ENCODE measurements at places on chromosomes 11 and 22.

DNA sequence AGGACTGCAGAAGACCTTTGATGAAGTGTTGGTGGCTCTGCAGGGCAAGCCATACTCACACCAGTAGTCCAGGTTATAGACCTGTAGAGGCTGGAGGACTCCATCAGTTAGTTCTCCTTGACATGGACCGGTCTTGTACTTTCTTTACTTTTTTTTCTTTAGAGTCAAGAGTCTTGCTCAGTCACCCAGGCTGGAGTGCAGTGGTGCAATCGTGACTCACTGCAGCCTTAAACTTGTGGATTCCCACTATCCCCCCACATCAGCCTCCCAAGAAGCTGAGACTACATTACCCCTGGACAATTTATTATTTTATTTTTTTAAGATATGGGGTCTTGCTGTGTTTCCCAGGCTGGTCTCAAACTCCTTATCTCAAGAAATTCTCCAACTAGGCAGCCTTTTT lies 49.6 kb upstream of the E2F8 start:
- no peak for DNase-seq

DNA sequence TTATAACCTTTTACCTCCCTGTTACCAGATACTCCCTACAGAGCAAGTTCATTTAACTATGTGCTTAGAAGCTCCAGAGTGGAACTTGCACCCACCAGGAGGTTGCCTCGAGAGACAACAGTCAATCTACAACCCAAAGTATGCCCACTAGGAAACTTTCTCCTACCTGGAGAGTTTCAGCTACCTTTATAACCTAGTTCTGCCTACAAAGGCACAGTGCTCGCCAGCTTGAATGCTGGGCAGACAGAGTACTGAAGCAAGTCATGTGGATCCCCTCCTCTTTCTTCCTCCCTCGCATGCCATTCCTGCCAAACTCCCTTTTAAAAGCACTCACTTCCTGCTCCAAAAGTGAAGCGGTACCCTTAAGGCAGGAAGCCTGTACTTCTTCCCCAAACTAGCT lies 258.9 kb downstream of the SWAP70 start:
- no peak for DNase-seq

DNA sequence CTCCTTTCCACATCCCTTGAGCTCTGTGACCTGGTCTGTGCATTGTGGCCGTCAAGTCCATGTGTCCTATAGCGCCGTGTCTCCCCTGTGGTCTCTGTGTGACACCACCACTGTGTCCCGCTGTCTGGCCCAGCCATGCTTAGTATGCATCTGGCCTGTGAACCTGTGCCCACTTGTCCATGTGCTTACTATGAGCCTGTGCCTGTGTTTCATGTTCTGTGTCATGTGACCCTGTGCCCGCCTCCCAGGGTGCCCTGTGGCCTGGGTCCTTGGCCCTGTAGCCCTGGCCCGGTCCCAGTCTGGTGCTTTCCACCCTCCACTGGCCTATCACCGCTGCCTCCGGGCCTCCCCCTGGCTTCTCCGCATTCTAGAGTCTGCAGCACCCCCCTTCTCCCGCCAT lies 80.6 kb downstream of the CCDC83 start:
- no peak for DNase-seq

GRCh38 chr11:69152733-69153421 lies 2.9 kb upstream of the SMIM38 start:
- DNase-seq, result no peak

DNA sequence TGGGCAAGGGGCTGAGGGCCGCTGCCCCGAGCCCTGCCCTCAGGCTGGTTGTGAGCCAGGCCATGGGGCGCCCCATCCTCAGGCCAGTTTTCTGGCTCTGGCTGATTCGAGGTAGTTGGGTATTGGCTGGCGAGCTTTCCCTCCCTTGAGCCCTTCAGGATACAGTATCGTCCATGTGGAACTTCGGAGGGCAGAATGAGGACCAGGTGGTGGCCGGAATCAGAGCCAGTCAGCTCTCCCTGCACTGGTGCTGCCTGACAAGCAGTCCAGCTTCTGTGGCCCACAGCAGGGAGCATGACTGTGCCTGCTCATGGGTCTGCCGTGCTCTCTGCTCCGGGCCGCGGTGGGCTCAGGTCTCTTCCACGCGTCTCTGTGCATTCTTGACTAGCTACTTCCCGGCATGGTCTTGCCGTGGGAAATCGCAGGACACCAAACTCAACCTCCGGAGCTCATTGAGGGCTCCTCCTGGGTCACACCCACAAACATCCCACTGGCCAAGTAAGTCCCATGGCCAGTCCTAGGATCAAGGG lies 1289.3 kb downstream of the BRD1 start:
- no peak for DNase-seq

DNA sequence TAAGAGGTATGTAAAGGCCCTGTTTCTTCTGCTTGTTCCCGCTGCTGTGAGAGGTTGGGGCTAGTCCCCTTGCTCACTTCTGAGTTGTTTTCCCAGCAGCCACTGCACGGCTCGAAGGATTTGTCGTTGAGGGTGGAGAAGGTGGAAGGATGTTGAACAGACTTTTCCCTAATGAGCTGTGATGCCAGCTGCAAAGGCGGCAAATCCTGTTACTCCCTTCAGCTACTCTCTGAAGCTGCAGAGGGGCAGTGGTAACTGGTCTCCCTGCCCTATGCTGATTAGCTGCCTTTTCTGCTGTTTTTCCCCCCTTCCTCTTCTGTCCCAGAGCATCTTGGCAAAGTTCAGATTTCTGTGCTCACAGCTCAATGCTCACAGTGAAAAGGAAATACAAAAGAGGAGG lies 90.4 kb upstream of the SLC25A18 start:
- no peak for DNase-seq

DNA sequence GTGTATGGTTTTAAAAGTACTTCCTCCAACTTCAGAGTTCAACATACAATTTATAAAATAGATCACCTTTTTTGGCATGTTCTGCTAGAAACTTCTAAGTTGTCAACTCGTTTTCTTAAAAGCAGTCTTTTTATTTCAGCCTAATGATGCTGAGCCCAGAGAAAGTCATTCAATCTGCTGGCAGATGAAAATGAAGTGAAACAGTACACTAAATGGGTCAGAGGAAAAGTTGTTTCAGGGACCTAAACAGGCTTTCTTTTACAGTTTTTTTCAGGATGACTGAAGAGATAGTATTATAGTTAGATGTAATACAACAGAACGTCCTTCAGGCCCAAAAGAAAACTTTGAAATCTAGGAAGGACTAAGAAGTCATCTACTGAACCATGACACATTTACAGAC lies 842.7 kb upstream of the CCDC90B start:
- DNase-seq, result no peak

DNA sequence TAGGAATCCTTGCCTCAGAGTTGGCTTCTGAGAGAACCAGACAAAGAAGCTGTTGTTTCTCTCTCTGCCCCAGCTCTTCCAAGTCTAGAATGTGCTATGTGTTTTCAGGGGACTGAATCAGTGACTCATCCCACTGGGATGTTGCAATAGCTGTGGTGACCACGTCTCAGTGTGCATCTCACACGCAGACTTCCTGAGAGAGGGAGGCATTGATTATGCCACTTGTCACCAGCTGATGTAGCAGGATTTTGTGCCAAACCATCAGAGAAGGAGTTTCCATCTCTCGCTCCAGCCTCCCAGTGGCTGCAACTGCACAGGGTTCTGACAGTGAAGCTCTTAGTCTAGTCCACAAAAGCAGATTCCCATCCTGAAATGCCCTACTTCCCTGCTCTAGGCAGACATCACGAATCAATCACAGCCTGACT lies 455.8 kb downstream of the MIAT start:
- DNase-seq, result peak; percentile 84

- DNase-seq, result no peak
These were observed 16.9 kb upstream of the ANKK1 start for GRCh38 chr11:113370634-113371033.

GRCh38 chr11:7512525-7513233 lies 1.1 kb upstream of the PPFIBP2 start:
- peak; percentile 91 for DNase-seq

GRCh38 chr11:16047073-16047472 lies 309.3 kb downstream of the SOX6 start:
- no peak for DNase-seq

DNA sequence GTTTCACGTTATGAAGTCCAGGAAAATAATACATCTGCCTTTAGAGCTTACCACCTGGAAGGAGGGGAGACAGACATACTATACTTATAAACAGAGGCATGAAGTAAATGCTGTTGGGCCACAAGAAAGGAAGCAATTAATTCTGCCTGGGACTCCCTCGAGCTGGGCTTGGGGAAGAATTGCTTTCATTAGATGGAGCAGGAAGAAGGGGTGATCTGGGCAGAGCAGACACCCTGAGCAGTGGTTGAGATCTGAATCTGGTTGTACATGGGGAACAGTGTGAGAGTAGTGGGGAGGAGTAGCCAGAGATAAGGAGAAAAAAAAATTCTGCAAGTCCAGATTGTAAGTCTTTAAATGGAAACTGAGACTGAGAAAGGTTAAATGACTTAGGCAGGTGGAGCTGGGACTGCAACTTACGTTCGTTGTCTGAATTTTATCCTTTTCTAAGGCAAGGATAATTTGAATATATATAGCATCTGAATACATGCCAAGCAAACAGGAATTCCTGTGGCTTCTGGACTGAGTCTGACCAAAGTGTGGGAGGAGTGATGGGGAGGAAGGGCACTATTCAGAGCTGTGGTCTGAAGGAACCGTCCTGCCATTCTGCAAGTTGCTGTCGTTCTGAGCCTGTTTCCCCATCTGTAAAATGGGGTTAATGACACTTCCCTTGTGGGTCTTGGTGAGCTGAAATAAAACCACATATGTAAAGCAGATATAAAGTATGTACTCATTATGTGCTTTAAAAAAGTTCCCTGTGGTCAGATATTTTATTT lies 7.9 kb downstream of the NCAM1 start:
- no peak for DNase-seq

GRCh38 chr11:125976156-125976555 lies 30.3 kb downstream of the VSIG10L2 start:
- DNase-seq, result no peak

GRCh38 chr11:14445542-14446530 lies 53.8 kb downstream of the COPB1 start:
- DNase-seq, result no peak

GRCh38 chr11:12924650-12925049 lies 84.5 kb upstream of the RASSF10 start:
- DNase-seq, result no peak

DNA sequence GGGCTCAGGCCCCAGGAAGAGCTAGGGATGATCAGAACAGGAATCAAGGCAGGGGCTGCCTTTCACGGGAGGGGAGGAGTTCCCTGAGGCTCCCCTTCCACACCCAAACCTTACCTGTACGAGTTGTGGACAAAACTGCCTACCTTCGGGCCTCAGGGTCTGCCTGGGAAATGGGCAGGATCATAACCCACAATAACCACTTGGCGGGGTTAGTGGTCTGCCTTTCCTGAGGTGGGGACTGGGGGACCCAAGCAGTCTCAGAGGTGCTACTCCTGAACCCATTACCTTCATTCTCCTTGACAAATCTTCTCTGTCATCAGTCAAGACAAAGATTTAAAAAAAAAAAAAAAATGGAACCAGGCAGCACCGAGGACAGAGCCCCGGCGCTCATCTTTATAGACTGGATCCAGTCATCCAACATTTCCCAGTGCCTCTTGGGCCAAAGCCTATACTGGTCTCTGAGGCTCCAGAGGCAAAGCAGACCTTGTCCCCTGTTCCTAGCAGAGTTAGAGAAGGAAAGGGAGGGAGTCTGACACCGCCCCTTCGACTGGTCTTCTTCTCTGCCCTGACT lies 14.2 kb downstream of the P2RY6 start:
- DNase-seq, result no peak

GRCh38 chr11:75894036-75894585 lies 79.1 kb downstream of the UVRAG start:
- DNase-seq, result no peak

DNA sequence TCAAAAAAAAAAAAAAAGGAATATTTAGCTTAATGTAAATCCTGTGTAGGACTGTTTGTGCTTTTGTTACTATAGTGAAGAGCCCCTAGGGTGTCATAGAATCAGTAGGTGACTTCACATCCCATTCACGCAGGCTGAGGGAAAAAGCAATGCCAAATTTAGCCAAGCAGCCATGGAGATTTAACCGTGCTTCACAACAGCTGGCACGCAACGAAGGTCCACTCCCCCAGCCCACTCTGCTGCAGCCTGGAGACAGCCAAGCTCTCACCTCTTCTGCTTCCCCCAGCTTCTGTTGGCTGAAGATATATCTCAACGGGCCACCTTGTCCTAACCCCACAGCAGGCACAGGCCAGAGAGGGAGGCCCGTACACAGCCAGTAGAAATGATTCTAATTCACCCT lies 78.8 kb upstream of the BID start:
- DNase-seq, result no peak

- no peak for DNase-seq
These were observed 16.4 kb downstream of the DAGLA start for GRCh38 chr11:61696602-61697001.

DNA sequence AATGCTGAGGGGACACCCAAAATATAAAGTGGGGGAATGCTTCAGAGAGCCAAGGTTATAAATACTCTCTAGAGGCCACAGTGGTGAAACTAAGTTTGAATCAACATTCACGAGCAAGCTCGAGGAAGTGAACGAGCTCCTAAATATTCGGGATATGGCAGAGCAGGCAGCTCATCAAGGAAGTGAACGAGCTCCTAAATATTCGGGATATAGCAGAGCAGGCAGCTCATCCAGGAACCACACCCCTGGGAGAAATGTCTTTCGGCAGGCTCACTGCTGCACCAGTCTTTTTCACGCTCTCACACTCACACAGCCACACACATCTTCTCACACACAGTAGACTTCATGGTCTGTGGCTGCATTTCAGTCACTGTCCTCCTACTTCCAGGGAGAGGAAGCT lies 787.5 kb downstream of the OPCML start:
- DNase-seq, result no peak

- no peak for DNase-seq
These were observed 30.7 kb downstream of the SCUBE2 start for GRCh38 chr11:9060700-9061111.

DNA sequence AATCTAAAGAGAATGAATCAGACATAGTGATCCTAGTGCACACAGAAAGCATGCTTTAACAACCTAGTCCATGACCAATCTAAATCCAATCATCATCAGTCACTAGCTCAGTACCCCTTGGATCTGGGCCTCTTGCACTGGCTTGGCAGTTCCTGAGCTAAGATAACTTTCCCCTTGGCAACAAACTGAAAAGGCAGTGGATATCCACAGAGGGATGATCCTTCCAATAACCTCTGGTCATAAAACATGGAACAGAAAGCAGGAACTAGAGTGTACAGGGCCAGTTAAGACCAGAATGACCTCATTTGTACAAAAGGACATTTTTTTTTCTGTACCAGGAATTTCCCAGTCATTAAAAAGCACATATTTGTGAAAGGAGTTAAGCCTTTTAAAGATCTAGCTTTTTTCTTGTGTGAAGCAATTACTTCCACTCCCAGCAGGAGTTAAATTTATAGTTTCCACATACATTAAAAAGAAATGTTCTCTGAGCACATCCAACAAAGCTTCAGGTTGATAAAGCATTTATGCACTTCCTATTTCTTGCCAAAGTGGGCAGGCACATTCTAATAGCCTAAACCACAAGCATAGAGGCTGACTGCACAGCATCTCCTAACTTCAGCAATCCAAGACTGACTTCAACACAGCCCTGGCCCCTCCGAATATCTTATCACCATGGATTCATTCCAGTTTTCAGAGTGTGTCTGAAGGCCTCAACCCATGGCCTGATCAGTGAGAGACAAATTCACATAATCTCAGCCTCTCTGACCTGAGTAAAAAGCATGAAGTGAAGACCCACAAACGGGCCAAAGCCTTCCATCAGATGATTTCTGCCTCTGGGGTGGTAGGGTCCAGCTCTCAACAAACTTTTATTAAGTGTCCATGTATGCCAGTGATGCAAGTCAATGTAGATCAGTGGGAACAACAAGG lies 29.9 kb downstream of the GUCY1A2 start:
- DNase-seq, result no peak
